ENCODE measurements at places on chromosomes 12 and 14.

GRCh38 chr14:101019541-101019940, 116.0 kb upstream of the RTL1 start:
- DNase-seq, result no peak

DNA sequence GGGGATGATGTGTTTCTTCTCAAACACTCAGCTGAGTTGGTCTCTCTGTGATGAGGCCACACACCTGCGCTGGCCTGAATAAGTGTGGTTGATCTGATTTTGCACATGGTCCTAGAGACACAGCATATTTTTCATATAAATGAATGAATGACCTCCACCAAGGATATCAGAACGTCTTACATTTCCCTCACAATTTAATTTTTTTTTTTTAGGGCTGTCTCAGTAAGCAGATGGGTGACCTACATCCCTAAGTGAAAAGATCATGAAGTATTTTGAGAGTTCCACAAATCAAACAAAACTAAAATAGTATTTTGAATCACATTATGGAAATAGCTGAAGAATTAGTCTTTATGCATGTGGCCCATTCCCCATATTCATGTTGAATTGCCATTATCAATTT, 333.7 kb upstream of the TMTC1 start:
- DNase-seq, result no peak

GRCh38 chr14:49408187-49408933, 177.8 kb downstream of the RPS29 start:
- no peak for DNase-seq

- no peak for DNase-seq
These were observed 8.2 kb upstream of the ESPL1 start for GRCh38 chr12:53259891-53260290.

DNA sequence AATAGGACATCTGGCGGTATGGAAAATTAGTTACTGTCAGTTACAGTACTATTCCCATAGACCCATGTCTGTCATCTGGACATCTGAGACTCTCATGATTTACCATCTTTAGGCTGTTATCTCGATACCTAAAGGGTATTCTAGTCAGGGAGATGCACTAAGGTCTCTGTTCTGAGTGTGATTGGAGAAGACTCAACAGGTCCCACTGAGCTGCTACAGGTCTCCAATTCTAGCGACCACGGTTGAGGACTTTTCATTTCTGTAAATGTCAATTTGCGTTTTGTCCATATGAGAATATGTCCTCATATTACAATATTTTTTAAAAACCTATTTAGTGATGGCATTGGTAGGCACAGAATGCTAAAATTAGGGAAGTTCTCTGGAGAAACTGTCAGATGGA, 1160.2 kb downstream of the TMEM121 start:
- DNase-seq, result no peak

- no peak for DNase-seq
These were observed 364.9 kb upstream of the KITLG start for GRCh38 chr12:88945051-88945732.

DNA sequence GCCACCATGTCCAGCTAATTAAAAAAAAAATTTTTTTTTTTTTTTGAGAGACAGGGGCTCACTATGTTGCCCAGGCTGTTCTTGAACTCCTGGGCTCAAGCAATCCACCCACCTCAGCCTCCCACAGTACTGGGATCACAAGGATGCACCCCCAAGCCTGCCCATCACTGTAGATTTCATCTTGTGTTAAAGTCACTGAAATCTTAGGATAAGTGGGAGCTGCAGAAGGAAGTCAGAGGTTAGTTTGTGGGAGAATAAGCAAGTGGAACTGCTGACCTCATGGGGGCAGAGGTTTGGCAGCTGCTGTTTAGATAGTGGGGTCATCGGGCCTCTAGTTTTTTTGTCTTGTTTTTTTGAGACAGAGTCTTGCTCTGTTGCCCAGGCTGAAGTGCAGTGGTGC, 59.7 kb upstream of the MAX start:
- no peak for DNase-seq

DNA sequence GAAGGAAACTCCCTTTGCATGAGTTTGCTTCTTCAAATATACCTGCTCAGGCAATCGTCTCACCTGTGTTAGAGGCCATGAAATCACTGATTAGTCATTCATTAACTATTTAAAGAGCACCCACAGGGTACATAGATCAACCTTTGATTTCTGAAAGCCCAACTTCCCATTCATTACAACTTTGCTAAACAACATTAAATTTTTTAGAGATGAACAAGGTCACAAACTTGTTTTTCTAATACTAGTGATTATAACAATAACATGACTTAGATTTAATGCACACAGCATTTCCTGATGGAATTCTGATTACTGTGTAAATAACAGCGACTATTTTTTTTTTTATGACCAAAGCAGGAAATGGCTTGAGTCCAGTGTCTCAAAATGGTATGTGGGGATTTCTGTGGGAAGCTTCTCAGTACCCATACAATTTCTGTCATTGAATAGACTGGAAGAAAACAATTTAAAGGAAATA, 5.4 kb upstream of the ERO1A start:
- no peak for DNase-seq

DNA sequence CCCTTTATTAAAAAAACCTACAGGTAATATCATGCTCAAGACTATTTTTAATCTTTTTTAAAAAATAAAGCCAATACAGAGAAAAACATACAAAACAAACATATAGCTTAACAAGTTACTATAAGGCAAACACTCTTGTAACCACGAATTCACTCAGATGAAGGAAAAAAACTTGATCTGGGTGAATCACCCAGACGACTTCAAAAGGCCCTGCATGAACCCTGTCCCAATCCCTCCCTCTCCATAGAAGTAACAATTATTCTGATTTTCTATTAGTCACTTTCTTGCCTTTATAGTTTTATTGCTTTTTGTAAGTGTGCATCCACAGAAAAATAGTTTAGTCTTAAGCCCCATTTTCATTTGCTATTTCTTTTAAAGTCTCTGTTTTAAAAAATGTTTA, 72.6 kb downstream of the LRP6 start:
- DNase-seq, result no peak

DNA sequence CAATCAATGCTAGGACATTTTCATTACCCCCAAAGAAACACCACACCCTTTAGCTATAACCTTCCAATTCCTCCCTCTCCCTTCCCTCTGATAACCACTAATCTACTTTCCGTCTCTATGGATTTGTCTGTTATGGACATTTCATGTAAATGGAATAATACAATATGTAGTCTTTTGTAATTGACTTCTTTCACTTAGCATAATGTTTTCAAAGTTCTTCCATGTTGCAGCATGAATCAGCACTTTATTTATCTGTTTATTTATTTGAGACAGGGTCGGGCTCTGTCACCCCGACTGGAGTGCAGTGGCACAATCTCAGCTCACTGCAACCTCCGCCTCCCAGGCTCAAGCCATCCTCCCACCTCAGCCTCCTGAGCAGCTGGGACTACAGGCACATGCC, 1.2 kb upstream of the RBM19 start:
- no peak for DNase-seq

DNA sequence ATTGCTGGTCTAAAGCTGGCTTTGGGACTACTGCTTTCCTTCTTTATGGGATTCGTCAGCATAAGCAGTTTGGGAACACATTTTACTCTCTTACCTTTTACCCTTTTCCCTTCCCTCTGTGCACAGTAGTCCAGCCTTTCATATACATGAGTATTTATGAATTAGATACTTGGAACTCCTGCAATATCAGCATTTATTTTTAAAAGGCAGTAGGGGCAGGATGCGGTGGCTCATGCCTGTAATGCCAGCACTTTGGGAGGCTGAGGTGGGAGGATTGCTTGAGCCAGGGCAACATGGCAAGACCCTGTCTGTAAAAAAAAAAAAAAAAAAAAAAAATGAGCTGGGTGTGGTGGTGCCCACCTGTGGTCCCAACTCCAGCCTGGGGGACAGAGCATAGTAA, 3.0 kb downstream of the NUBPL start:
- no peak for DNase-seq

All from activated CD4-positive, CD25-positive, alpha-beta regulatory T cell (primary cell).